ENCODE measurements at places on chromosomes 3 and 15.

DNA sequence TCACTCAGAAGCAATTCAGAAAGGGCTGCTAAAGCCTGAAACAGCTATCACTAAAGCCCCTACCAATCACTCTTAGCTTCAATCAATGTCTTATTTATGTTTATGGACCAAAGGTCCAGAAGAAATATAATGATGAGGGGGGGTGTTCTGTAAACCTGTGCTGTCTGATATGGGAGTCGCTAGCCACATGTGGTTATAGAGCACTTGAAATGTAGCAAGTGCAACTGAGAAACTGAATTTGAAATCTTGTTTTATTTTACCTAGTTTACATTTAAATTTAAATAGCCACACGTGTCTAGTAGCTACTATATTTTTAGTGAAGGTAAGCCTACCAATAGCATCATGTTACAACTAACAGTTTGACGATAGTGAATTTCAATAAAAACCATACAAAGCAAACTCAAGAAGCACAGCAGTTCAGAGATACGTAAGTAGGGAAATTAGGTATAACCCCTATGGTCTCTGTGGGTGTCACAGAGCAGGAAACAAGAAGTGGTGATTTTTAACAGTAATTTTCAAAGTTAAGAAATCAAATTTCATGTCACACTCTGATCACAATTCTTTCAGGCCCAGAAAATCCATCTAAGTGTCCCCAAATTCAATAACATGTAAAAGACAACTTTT is 3.6 kb downstream of the POU1F1 start:
- DNase-seq: no peak

DNA sequence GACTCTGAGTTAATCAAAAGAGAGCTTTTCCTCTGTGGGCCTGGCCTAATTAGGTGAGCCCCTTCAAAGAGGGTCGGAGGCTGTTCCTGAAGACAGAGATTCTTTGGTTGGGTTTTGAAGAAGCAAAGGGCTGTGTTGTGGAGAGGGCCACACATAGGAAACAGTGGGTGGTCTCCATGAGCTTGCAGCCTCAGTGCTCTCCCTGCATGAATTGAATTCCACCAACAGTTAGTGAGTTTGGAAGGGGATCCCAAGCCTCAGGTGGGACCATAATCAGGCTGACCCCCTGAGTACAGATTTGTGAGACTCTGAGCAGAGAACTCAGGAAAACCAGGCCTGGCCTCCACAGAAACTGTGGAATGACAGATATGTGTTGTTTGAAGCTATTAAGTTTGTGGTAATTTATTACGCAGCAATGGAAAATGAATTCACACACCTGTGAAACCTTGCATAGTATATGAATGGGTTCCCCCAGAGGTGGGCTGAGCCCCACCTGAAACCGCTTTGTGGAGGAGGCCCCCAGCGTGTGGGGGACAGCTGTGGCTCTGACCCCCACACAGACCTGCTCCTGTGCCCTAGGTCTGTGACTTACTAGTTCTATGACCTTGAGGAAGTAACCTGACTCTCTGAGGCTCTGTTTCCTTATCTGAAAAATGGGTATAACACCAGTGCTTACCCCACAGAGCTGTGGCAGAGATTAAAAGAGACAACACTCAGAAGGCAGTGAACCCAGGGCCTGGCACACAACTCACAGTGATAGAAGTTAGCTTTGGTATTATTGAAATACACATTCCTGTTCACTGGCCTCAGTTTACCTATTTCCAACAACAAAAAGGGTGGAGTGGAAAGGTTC is 431.3 kb downstream of the FOXP1 start:
- DNase-seq: no peak

DNA sequence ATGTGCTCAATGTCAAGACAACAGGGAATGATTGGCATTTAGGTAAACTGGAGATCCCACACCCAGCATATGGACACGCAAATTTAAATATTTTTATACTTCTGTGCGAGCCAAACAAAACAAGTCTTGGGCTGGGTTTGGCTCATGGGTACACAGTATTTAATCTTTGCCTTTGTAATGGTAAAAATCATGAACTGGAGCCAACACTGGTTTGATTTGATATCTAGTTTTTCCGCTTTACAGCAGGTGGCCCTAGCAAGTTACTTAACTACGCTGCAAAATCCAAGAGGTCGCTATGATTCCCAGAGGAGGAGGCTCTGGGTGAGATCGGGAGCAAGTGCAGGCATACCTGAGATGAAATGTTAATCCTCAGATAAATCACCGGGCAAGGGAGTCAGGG is 207.9 kb upstream of the SATB1 start:
- DNase-seq: no peak

DNA sequence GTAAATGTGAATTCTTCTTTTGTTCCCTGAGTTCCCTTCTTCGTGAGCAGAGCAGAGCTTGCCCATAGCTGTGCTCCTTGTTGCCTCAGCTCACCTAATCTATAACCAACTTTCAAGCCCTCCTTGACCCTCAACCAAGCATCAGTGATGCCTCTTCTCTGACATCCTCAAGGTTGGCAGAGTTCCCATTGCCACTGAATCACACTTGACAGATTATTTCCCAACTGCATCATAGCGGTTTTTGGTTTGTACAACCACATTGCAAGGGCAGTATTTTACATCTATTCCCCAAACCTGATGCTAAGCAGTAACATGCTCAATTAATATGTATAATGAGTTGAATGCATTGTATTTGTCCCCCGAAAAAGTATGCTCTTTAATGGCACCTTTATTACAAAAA is 133.0 kb upstream of the SNTN start:
- DNase-seq: no peak

DNA sequence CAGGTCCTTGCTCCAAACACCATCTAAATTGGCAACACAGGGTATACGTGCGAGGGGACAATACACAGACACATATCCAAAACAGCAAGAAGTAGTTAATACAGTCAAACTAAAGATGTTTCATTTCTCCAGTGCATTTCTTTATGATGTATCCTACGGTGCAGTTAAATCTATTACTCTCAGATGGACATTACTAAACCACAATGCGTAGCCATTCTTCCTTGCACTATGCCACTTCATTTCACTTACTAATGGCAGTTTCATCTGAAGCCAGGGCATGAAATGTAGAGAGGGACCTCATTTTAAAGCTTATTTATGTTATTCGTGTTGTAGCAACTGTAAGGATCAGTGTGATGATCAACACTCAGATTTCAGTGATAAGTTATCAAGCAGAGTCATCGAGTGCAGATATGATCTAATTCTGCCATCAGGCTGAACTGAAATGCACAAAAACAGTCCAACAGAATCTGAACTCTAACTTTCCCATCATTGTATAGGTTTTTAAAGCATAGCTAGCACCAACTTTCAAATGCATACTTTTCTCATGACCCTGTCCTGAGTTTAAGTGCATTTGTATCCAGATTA is 14.5 kb downstream of the TNIK start:
- no peak for DNase-seq

GRCh38 chr15:55601374-55601773 is 13.2 kb upstream of the PYGO1 start:
- DNase-seq: no peak

- DNase-seq: no peak
These were observed 84.5 kb downstream of the CACNA2D3 start for GRCh38 chr3:54206874-54207273.

GRCh38 chr15:100602823-100603393 is 519 bp downstream of the ASB7 start:
- peak; percentile 20 for DNase-seq

GRCh38 chr3:188782613-188783124 is 389.1 kb upstream of the TPRG1 start:
- no peak for DNase-seq

GRCh38 chr3:111335512-111336303 is 206.3 kb upstream of the CD96 start:
- no peak for DNase-seq

GRCh38 chr15:80179025-80179759 is 26.4 kb downstream of the FAH start:
- no peak for DNase-seq
